ENCODE measurements at places on chromosomes 5 and 9. TPM values are rescaled to one million over a fixed set of nuclear protein-coding genes. Genes with fewer than 3 reads are reported as not detected.

Gene CSF2
- not detected for total RNA-seq

Gene NUTM2F
- total RNA-seq, result not detected

Gene PLAC8L1
- total RNA-seq, result 0.87 TPM

Gene CHSY3
- 19.5 TPM for total RNA-seq

Gene ENTREP1
- total RNA-seq, result 5.7 TPM

Gene C9
- total RNA-seq, result 0.13 TPM

Gene TOR2A
- total RNA-seq, result 5.8 TPM

Gene MLANA
- total RNA-seq, result not detected

Gene RMRP
- 16,694 TPM for total RNA-seq

Gene TMOD1
- 56.6 TPM for total RNA-seq

Gene PTPN3
- 22.9 TPM for total RNA-seq

Gene TAF11L10
- total RNA-seq, result not detected

Gene CERT1
- 33.2 TPM for total RNA-seq

Gene ECM2
- 65.6 TPM for total RNA-seq

DNA sequence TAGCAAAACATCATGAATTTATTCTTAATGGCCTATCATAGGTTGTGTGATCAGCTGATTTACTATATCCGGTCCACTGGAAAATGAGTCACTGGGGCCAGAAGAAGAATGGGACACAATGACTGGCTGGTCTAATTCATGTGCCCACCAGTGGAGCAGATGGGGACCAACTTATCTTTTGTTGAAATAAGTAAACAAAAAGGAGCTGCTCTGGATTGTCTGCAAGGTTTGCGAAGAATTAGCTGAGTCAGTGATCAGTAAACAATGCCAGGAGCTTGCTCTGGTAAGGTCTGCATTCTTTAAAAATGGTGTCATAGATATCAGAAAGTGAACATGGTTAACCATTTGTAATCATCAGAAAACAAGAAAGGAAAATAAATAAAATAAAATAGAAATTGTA lies 128.0 kb downstream of the RASEF start:
- DNase-seq, result no peak

DNA sequence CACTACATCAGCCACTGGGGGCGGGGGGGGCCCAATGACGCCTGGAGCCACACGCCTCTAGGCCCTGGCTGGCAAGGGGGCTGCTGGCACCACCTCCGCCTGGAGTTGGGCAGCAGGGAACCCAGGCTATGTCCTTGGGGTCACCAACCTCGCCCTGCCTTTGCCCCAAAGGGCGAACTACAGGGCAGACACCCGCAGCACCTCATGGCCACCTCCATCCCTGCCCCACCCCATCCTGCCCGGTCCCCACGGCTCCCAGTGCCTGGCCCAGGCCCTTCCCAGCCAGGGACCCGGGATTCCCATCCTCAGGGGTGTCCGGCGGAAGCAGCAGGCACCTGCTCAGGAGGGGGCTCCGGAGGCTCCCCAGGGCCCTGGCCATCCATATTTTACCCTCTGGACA lies 37.0 kb downstream of the NACC2 start:
- no peak for DNase-seq

GRCh38 chr5:140146523-140146842 lies 20.7 kb downstream of the IGIP start:
- no peak for DNase-seq

- no peak for DNase-seq
These were observed 70.6 kb downstream of the SPIN1 start for GRCh38 chr9:88458716-88459465.

GRCh38 chr5:172417983-172418630 lies 36.2 kb downstream of the SH3PXD2B start:
- peak; percentile 94 for DNase-seq

DNA sequence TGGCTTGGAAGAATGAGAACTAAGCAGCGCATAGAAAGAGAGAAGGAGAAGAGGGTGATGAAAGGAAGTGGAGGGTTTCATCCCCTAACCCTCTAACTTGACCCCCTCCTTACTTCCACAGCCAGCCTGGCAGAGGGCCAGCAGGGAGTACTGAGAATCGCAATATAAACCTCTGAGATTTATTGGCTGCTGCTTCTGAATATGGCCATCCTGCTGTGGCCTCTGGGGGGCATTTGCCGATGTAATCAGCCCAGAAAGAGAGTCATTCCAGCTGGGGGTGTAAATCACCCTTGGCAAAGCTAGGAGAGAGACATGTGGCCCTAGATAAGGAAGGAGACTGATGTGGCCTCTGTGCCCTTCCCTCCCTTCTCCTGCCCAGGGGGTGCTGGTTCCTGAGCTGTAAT lies 960 bp upstream of the GFRA3 start:
- no peak for DNase-seq

DNA sequence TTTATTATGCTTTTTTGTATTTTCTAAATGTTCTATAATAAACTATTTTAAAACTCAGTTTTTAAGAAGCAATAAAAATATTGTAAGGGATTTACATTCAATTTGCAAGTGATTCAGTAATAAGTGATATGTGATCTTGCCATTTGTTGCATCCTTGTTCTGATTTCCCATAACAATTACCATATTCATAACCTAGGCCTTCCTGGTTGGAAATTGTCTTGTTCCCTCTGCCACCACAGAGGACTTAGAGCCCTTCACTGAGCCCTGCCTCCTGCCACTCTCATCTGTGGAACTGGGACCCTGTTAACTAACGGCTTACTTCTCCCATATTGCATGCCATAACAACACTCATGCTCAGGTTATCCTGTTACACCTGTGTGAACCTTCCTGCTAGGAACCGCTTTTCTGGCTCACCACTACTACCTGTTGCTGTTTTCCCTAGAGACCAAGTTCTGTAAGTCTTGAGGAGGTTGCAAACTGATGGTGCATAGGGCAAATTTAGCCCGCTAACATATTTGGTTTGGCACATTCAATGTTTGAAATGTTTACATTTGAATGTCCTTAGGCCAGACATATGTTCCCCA lies 32.9 kb upstream of the DTWD2 start:
- no peak for DNase-seq

- DNase-seq, result no peak
These were observed 20.8 kb downstream of the SNCAIP start for GRCh38 chr5:122332599-122333555.

- DNase-seq, result no peak
These were observed 31.8 kb upstream of the FRRS1L start for GRCh38 chr9:109198736-109199382.

DNA sequence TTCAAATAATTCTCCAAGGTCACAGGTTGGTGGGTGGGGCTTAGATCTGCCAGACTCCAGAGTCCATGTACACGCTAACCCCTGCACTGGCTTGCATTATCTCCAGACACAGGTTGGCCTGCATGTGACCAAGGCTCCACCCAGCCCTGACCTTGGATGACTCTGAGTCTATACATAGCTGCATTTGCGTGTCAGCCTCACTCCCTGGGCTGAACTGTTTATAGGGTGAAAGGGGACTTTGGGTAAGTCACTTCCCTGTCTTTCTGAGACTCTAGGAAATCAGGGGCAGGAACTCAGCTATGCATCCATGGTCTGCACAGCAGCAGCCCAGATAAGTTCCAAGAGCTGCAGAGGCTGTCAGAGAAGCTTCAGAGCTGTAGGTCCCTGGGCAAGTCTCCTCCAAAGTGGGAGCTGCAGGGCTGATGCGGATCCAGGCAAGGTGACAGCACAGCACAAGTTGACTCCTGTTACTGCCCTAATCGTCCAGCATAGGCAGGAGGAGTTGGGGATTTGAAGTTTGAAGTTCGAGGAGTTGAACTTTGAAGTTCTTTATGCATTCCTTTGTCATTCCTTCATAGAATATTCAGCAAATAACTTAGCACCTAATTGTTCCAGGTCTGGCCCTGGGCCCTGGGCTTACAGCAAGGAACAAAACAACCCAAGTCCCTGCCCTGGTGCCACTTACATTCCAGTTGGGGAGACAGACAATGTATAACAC lies 53.4 kb downstream of the SLC22A5 start:
- DNase-seq, result no peak

- DNase-seq, result no peak
These were observed 379.2 kb downstream of the ACTL7B start for GRCh38 chr9:108476574-108476973.

DNA sequence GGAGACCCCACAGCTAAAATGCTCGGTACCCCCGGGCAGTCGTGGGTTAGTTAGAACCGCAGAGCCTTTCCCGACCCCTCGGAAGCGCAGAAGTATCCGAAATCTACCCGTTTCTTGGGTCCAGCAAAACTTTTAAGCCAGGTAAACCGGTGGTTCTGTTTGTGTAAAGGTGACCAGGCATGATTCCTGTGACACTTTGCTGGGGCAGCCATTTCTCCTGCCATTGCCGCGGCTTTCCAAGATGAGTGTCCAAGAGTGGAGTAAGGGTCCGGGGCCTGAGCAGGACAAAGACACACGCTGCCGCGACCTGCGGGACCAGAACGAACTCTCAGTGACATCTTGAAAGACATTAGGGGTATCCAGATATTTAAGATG lies 655 bp downstream of the MARVELD2 start:
- DNase-seq, result no peak

- DNase-seq, result no peak
These were observed 98.0 kb downstream of the OR2K2 start for GRCh38 chr9:111231801-111232580.

DNA sequence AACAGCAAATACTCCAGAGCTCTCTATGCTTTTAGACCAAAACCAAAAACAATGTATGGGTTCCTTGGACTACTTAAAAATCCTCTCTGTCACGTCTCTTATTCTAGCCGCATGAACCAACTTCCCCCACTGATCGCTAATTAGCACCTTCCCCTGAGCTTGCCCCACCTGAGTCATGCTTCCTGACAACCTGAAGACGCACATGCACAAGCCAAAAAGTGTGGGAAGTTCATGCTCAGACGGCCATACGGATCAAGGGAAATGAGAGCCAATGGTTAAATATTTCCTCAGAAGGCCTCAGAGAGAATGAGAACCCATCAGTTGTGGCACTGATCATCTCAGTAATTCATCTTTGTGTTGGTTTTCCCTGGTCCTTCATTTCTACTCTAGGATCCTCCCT lies 199.7 kb downstream of the BNC2 start:
- no peak for DNase-seq

- no peak for DNase-seq
These were observed 265.2 kb downstream of the ADAMTSL1 start for GRCh38 chr9:18739127-18739526.

- DNase-seq, result no peak
These were observed 47.5 kb downstream of the STX17 start for GRCh38 chr9:99953861-99954507.

DNA sequence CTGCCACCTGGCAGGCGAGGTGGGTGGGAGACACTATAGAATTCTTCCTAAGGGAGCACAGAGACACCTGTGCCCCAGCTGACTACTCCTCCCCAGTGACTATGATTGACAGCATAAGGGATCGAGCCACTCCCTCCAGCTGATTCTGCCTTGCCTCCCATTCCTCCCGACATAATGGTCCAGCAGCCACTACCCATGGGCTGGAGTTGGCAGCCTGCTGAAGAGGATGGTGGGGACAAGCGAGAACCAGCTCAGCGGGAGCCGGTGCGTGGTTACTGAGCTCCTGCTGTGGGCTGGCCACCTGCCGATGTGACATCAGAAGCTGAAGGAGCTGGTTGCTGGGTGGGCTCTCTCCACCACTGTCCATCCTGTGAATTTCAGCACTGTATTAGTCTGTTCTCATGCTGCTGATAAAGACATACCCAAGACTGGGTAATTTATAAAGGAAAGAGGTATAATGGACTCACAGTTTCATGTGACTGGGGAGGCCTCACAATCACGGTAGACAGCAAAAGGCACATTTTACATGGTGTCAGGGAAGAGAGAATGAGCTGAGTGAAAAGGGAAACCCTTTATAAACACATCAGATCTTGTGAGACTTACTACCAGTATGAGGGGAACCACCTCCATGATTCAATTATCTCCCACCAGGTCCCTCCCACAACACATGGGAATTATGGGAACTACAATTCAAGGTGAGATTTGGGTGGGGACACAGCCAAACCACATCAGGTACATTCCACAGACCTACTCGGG lies 12.1 kb upstream of the NCS1 start:
- DNase-seq, result no peak

GRCh38 chr9:114991861-114992260 lies 61.5 kb upstream of the TNFSF8 start:
- DNase-seq, result no peak

DNA sequence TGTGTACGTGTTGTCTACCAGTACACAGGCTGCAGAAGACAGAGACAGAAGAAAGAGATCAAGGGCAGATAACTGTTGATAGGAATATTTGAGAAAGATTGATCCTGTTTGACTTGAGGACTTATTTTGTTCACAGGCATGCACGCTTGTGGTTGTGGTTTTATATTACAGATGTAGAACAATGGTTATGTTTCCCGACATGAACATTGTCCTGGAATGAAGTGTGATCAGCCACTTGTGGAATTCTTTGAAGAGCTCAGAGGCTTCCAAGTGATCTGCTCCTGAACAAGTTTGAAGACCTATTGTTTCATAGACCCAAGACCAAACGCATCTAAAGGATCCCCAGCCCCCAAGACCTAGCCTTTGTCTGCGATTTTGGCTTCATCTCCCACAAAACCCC lies 13.7 kb downstream of the TEX53 start:
- DNase-seq, result no peak

GRCh38 chr9:129170229-129170628 lies 7.8 kb downstream of the IER5L start:
- no peak for DNase-seq

DNA sequence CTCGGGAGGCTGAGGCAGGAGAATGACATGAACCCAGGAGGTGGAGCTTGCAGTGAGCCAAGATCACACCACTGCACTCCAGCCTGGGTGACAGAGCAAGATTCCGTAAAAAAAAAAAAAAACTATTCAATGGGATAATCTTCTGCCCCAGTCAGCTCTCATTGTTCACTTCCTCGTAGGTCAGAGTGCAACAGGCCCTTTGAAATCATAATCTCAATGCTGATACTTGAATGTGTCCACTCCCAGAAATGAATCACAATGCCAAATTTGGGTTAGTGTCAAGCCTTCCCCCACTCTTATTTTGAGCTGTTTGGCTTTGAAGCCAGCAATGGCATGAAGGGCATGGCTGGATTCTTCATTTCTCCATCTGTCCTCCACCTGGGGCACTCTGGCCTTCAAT lies 610.3 kb upstream of the KLF4 start:
- DNase-seq, result no peak

DNA sequence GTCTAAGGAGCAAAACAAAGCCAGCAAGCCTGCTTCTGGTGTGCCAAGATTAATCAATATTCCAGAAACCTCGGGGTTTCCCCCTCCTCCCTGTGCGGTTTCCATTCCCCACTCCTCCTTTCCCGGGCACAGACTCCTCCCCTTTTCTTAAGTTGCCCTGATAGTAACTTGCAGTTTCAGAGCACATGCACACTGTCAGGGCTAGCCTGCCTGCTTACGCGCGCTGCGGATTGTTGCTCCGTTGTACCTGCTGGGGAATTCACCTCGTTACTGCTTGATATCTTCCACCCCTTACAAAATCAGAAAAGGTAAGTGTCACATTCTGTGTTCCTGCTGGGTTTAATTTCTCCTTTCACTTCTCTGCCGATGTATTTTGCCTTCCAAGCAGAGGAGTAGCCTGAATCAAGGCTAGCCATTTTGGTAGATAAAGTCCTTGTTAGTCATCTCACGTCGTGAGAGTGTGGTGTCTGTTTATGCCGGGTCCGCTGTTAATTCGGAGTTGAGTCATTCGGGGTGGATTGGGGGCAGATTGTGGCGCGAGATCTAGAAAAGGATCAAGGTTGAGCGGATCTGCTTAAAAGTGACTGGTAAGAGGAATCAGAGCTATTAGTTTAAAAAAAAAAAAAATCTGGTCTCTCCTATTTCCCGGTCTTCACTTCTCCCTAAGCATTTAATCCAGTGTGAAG lies at the start of gene SLC1A3:
Gene SLC1A3, plus strand, starts transcription at position 179 of the 686 bp plus-strand sequence. CDS start 1,818 bp downstream, outside the sequence.
- peak; percentile 68 for DNase-seq

All from aorta (tissue), 5 donors.